Coronary artery (tissue), 2 donors: ENCODE measurements at places on chromosomes 11 and 22.
A peak's percentile ranks its signal among the peaks of the same experiment; 100 is the strongest.

GRCh38 chr11:18772211-18772610 is 19.4 kb downstream of the PTPN5 start:
- DNase-seq = no peak

- DNase-seq = no peak
Observed at GRCh38 chr11:96254087-96254486, 88.9 kb downstream of the MAML2 start.

DNA sequence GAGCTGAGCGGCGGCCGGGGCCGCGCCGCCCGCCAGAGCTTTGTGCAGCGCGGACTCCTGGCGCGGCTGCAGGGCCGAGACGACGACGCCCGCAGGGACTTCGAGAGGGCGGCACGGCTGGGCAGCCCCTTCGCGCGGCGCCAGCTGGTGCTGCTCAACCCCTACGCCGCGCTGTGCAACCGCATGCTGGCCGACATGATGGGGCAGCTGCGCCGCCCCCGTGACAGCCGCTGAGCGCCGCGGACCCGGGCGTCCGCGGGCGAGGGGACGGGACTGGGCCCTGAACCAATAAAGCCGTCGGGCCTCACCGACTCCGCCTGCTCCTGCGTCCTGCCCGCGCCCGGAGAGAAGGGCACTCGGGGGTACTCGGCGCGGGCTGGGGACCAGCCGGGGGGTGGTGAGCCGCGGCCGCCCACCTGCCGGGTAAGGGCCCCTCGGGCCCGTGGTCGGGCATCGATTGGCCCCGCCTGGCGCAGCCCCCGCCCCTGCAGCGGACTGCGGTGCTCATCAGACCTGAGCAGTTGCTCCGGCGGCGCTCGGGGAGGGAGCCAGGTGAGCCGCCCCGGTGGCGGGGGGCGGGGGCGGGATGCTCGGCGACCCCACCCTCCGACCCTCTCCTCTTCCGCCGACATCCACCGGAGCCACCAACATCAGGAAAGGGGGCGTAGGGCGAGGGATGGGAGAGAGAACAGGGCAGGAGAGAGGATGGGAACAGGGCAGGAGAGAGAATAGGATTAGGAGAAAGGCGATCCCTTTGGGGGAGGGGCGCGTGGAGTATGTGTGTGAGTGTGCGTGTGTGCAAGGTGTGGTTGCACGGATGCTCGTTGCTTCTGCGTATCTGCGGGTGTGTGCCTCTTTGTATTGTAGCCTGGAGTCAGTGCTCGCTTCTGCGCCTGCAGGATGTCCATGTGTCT is at the start of gene TMEM25:
Gene TMEM25 (plus strand): TSS at position 510 of the 914 bp plus-strand sequence. CDS start 610 bp downstream, outside the sequence.
- no peak for DNase-seq

DNA sequence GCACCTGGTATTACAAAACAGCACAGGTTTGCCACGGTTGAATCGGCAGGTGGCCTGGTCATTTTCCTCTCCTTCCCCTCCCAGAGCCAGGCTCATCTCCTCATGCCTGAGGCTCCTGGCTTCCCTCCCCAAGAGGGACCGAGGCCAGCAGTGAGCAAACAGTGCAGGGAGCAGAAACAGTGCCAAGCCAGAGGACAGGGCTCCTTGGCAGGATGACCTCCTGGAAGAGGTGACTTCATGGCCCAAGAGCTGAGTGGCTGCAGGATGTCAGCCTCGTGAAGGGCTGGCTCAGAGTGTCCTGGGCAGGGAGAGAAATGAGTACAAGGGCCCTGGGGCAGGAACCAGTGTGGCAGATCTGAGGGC is 22.8 kb upstream of the PPFIA1 start:
- no peak for DNase-seq

DNA sequence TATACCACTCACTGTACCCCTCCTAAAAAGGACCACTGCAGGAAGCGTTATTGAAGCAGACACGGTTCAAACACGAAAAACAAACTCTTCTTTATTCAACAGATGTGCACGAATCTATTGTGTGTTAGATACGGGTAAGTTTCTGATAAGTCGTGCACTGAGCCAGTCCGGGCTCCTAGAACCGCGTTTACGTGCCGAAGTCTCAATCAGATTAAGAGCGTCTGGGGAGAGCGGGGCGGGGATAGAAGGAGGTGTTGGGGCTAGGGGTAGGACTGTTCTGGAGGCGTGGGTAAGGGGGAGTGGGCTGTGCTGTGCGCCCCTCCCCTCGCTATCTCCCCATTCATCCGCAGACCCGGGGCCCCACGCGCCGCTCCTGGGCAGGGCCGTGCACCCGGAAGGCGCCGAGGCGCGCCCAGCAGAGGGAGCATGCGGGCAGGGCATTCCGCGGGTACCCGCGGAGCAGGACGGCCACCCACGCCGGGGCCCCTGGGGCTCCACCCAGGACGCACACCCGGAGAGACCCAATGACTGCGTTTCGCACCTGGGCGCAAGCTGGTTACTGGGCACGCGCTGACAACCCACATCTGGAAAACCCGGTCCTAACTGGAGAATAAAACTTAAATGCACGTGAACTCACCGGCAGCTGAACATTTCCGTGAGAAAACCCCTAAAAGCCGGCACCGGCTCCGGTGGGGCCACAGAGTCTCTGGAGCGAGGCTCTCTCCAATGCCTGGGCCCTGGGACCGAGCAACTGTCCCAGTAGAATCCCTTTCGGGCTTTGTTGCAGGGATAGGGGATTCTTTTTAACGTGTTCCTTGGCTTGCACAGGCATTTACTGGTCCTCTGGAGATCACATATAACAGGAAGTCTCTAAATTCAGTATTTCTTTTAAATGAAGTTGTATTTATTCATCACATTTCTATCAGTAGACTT is 40.6 kb downstream of the WEE1 start:
- peak; percentile 87 for DNase-seq

DNA sequence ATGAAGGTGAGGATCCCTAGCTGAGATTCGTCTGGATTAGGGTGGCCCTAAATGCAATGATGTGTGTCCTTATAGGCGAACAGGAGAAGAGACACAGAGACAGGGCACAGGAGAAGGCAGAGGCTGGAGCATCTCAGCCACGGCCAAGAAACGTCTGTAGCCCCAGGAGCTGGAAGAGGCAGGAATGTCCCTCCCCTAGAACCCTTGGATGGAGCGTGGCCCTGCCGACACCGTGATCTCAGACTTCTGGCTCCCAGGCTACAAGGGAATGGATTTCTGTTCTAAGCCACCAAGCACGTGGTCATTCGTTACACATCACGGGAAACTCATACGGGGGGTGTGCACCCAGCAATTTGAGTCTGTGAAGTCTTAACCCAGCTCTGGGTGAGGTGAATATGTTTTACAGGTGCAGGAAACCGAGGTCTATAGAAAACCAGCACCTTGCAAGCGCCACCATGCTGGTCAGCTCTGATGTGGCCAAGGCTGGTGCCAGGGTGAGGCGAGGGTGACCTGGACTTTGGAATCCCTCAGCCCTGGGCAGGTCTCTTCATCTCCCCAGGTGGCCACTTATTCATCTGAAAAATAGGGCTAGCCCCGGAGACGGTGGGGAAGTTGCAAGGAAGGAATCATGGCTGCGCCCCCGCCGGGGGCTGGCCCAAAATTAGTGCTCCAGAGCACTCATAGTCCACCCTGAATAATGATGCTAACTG is 89.5 kb upstream of the FGF3 start:
- no peak for DNase-seq

DNA sequence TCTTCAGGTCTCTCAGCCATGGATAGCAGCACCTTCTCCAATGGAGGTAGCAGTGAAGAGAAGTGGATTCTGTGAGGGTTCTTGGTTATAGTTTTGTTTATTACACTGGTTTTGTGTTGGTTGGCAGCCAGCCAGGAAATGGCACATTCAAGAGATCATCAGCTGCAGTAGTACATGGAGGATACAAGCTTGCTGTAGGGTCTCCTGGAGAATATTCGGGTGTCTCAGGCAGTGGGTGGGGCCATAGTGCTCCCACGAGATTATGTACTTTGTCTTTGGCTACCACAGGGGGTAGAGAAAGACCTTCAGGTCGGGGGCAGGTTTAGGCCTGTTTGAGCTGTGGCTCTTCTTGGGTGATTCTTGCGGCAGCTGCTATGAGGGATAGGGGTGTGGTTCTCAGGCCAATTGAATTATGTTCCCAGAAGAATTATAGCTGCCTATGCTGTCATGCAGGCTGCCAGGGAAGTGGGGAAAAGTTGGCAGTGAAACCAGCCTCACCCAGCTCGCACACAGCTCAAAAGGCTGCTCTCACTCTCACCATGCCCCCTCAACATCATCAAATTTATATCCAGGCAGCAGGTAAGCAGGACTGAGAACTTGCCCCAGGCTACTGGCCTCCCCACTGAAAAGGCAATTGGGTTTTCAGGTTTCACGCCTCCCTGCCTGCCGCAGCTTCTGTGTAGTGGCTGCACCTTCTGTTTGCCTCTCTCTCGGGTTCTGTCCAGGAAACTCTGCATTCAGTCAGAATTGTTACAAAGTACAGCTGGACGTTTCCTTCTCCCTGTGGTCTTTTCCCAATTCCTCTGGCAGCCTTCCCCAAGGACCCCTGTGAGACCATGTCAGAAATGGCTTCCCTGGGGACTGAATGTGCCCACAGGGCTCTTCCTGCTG is 435.5 kb downstream of the LUZP2 start:
- no peak for DNase-seq

GRCh38 chr22:45102896-45103420 is 60.8 kb upstream of the NUP50 start:
- no peak for DNase-seq

GRCh38 chr11:84071851-84072250 is 785.7 kb upstream of the CCDC90B start:
- no peak for DNase-seq

DNA sequence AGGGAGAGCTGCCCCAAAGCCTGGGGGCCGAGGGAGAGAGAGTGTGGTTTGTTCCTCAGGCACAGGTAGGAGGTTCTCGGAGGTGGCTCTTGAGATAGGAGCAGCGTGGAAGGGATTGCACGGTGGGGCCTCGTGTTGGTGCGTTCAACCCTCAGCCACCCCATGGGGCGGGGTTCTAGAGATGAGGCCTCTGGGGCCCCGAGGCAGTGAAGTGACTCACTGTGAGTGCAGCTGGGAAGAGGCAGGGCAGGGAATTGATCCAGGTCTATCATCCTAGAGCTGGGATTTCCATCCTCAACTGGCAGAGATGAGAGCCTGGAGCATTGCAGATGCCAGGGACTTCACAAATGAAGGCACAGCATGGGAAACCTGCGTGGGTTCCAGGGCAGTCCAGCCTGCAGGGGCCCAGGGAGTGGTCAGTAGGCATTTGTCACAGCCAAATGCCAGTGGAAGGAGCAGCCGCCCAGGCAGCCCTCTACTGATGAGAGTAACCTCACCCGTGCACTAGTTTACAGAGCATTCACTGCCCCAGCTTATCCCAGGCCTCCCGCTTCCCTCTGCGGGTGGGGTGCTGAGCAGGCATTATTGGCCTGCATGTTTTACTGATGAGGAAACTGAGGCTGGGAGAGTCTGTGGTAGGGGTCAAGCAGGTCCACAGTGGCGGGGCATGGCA is 5.1 kb upstream of the SMARCB1 start:
- no peak for DNase-seq

DNA sequence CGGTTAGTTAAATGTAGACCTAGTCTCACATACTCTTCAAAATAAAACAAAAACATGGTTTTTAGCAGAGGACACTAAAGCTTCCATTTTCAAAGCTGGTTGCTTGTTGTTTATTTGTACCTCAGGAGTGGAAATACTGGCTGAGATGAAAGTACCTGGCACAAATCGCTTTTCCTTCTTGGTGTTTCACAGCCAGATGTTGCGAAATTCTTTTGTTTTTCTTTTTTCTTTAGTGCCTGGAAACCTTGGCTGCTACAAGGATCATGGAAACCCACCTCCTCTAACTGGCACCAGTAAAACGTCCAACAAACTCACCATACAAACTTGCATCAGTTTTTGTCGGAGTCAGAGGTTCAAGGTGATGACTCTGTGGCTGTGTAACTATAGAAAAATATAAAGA is 48.3 kb downstream of the KREMEN1 start:
- DNase-seq = no peak

DNA sequence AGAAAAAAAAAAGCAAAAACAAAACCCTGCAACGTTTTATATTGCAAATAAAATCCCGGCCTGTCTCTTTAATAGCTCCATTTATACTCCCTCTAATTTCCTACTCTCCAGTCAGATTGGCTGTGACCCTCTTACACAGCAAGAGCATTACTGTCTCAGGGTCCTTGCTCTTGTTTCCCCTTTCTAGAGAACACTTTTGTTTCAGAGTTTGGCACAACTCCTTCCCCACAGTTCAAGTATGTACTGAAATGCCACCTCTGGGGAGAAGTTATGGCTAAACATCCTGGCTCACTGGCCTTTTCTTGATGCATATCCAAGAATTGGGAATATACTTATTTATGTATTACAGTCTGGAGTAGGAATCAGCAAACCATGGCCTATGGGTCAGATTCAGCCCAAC is 2.6 kb downstream of the CASP12 start:
- no peak for DNase-seq

GRCh38 chr11:74755395-74755995 is 6.8 kb downstream of the RNF169 start:
- DNase-seq = no peak

GRCh38 chr11:91795139-91795887 is 429.3 kb upstream of the FAT3 start:
- DNase-seq = no peak

GRCh38 chr11:40291329-40291728 is 1168.1 kb downstream of the LRRC4C start:
- DNase-seq = no peak
